ENCODE measurements at places on chromosomes 1 and 21.
A peak's percentile ranks its signal among the peaks of the same experiment; 100 is the strongest.

- no peak for DNase-seq
These were observed 541.2 kb downstream of the PTPRU start for GRCh38 chr1:29777522-29777921.

- no peak for DNase-seq
These were observed 43.3 kb downstream of the RASAL2 start for GRCh38 chr1:178137238-178137637.

GRCh38 chr1:214917081-214917635 is 165.4 kb upstream of the KCNK2 start:
- no peak for DNase-seq

- DNase-seq, result no peak
These were observed 76.3 kb upstream of the SLC44A3 start for GRCh38 chr1:94743862-94744261.

- no peak for DNase-seq
These were observed 2.2 kb downstream of the AGTRAP start for GRCh38 chr1:11738096-11738495.

- DNase-seq, result no peak
These were observed 47.9 kb upstream of the LAX1 start for GRCh38 chr1:203717120-203717519.

GRCh38 chr1:177973585-177973984 is 3.7 kb upstream of the SEC16B start:
- DNase-seq, result no peak

DNA sequence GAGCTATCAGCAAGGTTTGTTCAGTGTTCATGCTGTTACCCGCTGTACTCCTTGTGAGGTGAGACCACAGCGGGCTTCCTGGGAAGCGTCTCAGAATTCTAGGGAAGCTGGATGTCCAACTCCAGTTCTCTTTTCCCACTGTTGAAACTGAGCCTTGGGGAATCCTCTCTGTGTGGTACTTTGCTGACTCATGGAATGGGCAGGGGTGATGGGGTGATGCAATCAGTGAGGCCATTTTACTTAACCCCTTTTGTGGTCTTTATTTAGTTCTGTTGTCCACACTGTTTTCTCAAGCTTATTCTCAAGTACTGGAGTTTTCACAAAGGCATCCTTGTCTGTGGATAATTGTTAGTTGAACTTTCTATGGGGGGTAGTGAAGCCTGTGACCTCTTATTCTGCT is 42.6 kb downstream of the ACKR1 start:
- DNase-seq, result no peak

DNA sequence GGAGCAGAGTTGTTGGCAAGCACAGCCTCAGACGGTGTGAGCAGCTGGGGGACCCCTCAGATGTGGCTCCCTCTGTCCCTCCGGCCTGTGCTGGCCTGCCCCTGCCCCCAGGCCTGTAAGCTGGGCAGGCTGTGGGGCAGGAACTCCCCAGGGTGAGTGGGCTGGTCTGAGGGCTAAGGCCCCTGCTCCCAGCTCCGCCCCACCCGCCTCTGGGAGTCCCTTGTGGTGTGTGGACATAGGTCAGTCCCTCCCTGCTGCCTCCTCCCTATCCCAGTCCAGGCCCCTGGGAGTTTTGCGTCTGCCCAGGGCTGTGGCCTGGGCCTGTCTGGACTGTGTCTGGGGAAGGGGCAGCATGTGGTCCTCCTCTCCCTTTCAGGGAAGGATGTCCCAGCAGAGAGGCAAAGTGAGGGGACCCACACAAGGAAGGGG is 3.6 kb upstream of the VWA1 start:
- no peak for DNase-seq

GRCh38 chr1:64043976-64044375 is 159.4 kb upstream of the UBE2U start:
- DNase-seq, result no peak

DNA sequence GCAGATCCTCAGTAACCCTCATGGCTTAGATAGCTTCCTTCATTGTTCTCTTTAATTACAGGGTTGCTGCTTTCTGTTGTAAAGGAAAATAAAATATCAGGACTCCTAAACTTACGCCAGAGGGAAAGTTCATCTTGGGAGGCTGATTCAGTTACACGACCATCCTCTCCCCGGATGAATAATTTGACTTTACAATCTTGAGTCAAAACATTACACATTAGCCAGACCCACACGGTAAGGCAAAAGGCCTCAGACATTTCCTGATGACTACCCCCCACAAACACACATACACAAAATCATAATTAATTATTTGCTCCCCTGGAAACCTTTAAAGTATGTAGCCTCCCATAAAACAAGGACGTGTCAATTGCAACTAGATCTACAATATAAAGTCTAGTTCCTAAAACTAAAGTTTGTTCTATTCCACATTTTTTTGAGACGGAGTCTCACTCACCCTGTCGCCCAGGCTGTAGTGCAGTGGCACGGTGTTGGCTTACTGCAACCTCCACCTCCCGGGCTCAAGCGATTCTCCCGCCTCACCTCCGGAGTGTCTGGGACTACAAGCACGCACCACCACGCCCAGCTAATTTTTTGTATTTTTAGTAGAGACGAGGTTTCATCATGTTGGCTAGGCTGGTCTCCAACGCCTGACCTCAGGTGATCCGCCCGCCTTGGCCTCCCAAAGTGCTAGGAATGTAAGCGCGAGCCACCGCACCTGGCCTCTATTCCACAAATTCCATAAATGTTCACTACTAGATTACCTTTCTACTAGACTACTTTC is 830 bp upstream of the PRDX1 start:
- no peak for DNase-seq

DNA sequence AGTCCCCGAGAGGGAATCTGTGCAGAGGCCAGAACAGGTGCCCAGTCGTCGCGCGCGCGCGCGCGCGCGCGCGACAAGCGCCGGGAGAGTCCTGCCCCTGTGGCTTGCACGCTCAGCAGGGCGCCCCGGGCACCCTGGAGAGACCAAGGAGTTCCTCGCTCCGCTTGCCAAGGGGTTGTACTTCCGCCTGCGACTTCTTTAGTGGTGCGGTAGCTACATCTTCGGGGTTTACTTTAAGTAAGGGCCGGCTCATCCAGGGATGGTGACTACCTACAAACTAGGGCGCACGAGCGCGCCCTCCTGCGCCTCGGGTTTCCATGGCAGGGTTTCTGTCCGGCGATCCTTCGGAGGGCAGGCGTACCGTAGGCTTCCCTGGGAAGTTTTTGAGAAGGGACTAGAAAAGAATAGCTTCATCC is 1.4 kb downstream of the LHX4 start:
- DNase-seq, result peak; percentile 38

DNA sequence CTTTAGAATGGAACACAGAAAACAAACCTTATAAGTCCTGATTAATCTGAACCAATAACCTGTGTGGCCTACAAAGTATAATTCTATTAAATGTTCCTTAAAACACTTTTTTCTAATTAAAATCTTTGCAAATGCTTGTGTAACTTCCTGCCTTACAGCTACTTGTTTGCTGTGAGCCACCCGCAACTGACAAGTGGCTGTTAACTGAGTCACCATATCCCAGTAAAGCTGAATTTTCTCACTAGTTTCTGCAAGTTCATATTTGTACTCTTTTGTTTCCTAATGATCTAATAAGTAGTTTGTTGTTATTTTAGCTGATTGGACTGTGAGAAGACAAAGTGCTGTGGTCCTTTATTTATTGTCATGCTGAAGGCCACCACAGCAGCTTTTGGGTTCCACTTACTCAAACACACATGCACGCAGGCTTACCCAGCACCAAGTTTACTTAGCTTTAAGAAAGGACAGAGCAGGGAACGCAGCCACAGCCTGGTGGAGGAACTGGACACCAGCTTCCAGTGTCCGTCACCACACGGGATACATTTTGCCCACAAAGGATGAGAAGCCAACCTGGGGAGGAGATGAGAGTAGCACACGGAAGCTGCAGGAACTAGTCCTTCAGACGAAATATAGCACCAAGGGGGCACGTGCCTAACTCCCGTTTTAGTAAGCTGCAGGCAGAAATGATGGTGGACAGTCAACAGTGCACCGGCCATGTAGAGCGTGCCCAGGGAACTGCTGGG is 47.8 kb downstream of the LCA5L start:
- no peak for DNase-seq

DNA sequence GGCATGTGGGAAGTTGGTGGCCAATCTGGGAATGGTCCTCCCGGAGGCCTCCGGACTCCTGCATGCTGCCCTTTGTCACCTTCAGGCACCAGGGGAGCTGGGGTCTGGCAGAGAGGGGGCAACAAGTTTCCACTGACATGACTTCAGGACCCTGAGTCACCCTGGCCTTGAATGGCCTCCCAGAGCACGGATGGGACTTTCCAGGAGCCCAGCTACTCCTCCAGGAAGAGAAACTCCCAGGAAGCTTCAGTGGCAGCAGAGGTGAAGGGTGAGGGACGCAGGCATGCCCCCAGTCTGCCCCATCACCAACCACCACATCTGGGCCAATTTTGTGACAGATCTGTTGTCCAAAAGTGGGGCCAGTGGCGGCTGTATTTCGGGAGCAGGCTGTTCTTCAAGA is 55.9 kb upstream of the WASF2 start:
- DNase-seq, result no peak

Measured in natural killer cell (primary cell).